ENCODE measurements at places on chromosomes 3 and 15.
A peak's percentile ranks its signal among the peaks of the same experiment; 100 is the strongest.

- peak; percentile 60 for DNase-seq
Observed at GRCh38 chr15:39267685-39268084, 313.2 kb upstream of the THBS1 start.

DNA sequence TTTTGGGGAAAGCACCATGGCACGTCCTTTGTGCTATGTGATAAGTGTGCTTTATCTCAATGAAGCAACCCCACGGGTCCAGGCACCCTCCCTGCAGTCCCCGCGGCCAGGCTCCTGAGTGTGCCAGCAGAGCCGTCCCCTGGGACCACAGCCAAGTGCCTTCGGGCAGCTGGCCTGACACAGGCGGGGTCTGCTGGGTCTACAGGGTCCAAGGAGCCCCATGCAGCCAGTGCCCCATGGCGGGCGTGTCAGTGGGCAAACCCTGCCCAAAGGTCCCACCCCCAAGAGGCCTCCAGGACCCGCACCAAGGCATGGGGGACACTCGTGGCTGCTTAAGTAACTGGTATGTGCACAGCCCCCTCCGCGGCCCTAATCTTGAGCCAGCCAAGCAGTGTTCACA is 35.3 kb downstream of the KLHL25 start:
- no peak for DNase-seq

GRCh38 chr3:13497386-13497785 is 17.3 kb downstream of the HDAC11 start:
- DNase-seq, result peak; percentile 54

GRCh38 chr3:41120460-41120859 is 78.8 kb upstream of the CTNNB1 start:
- peak; percentile 27 for DNase-seq

DNA sequence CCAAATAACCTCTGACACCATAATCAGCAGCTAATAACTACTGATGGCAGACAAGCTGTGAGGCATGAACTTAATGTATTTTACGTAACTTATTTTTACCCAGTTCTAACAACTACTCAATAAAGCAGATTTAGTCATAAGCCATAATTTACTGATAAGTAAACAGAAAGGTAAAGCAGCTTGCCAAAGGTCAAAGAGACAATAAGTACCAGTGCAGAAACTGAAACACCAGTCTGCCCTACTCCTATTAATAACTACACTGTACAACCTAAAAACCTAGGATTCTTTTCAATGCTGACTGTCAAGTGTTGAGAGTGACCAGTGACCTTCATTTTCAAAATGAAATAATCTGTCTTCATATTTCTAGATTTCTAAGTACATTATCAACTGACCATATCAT is 152.2 kb downstream of the NR2E3 start:
- DNase-seq, result no peak

DNA sequence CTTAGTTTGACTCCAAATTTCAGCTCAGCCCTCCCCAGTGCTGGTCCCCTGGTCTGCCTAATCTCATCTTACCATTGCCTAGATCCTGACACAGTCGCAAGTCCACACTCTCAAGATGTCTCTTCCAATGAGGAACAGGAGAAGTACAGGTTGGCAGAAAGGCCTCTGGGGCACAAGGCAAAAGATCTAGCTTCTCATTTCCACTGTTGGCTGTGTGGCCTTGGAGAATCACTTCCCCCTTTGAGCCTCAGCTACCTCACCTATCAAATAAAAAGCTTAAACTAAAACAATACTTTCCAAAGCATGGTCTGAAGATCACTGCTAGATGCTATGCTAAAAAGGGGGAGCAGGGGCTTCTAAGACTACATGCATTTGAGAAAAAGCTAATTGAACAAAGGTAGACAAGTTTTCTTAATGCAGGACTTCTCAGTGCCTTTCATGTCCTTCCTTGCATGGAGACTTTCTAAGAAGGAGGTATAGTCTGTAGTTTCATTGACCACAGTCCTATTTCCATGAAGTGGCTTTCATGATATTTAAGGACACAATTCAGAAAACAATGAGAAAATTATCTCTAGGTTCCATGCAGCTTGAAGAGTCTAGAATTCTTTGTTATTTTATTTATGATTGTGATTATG is 118.0 kb upstream of the RAD18 start:
- DNase-seq, result peak; percentile 42

DNA sequence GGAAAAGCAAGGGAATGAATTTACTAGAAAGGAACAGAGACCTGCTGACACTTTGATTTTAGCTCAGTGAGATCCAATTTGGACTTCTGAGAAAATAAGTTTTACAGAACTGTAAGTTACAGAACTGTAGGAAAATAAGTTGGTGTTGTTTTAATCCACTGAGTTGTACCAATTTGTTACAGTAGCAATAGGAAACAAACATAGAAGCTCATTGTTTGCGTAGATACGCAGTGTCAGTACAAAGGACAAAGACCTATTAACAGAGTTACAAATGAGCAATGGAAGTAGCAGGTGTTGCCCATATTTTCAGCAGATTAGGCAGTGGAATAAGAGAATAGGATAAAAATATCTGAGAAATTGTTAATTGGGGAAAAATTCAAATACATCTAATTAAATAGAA is 385.8 kb upstream of the CNTN6 start:
- no peak for DNase-seq
